ENCODE measurements at places on chromosomes 16 and 17.
A peak's percentile ranks its signal among the peaks of the same experiment; 100 is the strongest.

- DNase-seq = no peak
Measured at GRCh38 chr16:24085666-24086065, 170.5 kb upstream of the CACNG3 start.

DNA sequence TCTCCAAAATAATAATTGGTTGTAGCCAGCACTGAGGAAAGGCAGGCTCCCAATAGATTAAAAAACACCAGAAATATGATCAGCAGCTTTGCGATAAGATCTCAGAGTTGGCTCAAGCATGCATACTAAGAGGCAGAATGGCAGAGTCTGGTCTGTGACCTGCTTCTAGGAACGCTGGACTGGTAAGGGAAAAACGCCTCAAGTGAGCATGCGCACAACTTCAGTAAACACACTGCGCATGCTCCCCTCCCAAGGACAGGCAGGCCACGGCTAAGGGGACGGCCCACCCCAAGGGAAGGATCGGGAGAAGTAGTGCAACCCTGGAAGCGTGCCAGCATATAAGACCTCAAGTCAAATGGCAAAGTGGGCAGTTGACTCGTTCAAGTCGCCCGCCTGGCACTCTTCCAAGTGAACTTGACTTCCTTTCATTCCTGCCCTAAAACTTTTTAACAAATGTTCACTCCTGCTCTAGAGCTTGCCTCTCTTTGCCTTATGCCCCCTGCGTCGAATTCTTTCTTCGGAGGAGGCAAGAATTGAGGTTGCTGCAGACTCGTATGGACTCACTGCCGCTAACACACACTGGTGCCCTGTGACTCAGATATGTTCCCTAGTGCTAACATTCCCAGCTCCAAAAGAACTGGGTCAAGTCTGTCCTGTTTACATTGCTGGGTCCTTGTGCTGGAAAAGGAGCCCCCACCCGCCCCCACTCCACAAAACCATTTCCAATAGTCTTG lies 22.4 kb upstream of the PRM1 start:
- DNase-seq = peak; percentile 80

DNA sequence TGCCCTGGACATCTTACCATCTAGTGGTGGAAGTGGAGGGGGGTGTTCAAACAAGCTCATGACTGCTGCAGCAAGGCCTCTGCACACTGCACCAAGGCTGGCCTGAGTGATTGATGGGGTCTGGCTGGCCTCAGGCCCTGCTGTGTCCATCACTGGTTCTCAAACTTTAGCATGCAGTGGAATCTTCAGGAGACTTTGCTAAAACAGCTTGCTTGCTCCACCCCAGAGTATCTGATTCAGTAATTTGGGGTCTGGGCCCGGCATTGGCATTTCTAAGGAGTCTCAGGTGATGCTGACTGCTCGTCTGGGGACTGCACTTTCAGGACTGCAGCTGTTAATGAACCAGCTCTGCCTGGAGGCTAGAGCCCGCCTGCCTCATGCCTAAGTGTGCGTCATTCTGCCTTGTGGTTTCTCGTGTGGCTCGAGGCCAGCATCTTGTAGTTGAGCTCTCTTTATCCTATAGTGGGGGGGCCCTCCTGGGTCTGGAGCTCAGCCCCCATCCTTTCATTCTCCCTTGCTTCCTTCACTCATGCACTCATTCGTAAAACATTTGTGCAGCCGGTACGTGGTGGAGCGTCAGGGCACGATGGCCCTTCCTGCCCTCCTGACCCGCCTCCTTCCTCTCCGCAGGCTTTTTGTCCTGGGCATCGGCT lies 4.1 kb downstream of the MGAT5B start:
- peak; percentile 96 for DNase-seq

- DNase-seq = no peak
Measured at GRCh38 chr16:79250502-79251098, 349.9 kb downstream of the MAF start.

DNA sequence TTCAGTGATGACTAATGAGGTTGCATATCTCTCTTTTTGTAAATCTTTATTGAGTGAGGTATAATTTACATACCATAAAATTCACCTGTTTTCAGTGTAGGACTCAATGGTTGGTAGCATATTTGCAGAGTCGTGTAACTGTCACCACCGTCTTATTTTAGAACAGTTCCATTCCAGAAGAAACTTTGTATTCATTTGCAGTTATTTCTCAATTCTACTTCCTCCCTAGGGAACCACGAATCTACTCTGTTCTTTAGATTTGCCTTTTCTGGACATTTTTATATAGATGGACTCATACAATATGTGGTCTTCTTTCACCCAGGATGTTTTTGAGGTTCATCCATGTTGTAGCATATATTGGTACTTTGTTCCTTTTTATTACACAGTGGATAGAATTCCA lies 3.7 kb downstream of the FTO start:
- no peak for DNase-seq

DNA sequence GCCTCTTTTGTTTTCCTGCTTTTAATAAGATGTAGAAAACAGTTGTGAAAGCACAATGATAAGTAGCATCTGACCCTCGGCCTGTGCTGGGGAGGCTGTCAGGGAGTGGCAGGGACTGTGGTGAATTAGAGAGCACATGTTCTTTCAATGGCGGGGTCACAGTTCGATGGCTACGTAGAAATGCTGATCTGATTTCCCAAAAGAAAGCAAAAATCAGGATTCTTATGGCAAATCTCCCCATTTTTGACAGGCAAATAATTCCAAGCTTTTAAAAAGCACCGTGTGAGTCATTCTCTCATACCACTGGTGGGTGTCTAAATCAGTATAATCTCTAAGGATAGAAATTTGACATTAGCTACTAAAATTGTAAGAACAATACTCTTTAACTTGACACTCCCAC lies 4.2 kb upstream of the MAPK7 start:
- no peak for DNase-seq

DNA sequence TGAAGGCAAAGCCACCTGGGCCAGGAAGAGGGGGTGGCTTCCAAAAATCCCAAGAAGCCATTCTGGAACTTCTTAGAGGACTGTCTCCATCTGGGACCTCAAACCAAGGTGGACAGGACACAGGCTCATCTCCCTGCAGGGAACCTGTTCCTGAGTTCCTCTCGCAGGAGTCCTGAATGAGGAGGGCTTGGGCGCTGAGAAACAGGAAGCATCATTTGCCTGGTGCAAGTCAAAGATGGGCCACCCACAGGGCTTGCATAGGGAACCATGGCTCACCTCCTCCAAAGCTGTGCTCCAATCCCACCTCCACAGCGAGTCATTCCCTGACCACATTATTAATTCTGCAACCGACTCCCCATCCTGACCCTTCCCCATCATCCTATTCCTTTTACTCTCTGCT lies 55.0 kb upstream of the RPL38 start:
- DNase-seq = no peak

GRCh38 chr17:82394278-82394677 lies 22.7 kb downstream of the UTS2R start:
- DNase-seq = no peak

DNA sequence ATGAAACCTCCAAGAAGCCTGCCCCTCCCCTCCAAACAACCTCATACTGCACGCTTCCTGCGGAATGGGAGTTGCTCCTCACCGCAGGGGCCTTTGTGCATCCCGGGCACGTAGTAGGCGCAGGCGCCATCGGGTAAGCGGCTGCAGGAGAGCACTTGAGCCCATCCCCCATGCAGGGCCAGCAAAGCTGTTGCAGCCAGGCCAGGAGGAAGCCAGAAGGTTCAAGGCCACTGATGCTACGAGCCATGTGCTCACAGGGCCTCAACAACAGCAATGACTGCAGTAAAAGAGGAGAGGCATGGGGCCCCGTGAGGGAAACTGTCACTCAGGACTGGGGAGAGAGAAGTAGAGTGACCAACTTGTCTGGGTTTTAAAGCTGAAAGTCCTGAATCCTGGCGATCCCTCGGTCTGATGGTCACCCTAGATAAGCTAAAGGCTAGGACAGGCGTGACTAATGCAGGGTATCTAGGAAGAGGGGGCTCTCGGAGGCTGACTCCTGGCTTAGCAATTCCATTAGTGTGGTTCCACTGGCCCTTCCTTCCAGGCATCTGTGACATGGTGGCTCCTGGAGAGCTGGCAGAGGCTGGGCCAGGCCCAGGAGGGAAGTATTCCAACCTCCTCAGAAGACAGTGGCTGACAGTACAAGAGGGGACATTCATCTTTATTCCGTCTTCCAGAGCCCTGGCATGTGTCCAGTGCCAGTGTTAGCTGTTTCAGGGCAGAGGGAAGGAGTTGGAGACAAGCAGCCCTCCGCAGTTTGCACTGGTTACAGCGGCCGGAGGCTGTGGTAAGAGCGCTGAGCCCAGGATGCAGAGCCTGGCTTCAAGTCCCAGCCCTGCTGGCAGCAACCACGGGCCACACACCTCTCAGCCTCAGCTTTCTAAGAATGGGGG lies 20.8 kb downstream of the GOSR2 start:
- DNase-seq = no peak

- DNase-seq = no peak
Measured at GRCh38 chr16:81975637-81976036, 35.6 kb downstream of the SDR42E1 start.

GRCh38 chr17:19384723-19385391 lies 2.1 kb downstream of the MFAP4 start:
- no peak for DNase-seq

DNA sequence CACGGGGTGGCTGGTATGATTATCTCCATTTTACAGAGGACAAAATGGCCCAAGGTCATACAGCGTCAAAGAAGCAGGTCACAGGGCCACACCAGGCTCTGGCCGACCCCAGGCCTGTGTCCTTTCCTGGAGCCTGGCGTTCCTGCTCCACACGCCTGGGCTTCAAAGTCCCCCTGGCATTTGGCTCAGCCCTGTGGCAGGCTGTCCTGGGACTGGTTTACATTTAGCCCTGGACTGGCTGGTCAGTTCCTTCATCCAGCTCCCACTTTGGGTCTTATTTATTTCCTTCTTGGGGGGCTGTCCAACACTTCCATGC lies 15.3 kb downstream of the TBX2 start:
- DNase-seq = no peak

DNA sequence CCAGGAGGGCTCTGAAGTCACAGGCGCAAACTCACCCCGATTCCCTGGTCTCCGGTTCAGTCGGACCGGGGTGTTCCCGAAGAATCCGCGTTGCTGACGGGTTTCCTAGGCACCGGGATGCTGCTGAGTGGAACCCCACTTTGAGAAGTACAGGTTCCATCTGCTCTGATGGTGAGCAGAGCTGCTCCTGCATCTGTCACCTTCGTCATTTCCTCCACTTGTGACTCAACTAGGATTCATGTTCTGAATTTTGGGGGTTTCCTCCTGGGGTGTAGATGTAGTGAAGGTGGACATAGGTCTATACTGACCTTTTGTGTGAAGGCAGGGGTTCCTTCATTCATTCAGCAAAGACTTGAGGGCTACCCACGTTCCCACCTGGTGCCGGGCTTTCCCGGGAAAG lies 25.0 kb downstream of the LGALS3BP start:
- DNase-seq = no peak

DNA sequence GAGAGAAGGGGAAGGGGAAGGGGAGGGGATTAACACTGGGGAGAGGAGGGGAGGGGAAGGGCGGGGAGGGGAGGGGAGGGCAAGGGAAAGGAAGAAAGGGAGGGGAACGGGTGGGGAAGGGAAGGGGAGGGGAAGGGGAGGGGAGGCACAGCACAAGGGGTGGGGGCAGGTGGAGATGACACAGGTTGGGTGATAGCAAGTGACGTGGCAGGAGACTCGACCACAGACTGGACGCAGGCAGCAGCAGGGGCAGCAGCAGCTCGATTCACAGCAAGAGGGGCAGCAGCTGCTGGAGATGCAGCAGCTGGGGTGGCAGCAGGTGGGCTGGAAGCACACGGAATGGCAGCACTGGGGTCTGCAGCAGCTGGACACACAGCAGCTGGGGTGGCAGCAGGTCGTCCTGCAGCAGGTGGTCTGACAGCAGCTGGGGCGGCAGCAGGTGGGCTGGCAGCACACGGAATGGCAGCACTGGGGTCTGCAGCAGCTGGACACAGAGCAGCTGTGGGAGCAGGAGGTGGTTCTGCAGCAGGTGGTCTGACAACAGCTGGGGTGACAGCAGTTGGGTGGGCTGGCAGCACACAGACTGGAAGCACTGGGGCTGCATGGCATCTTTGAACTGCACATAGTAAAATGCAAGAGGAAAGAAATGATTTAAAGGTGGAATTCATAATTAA lies at the start of gene KRTAP4-16:
Gene KRTAP4-16 (minus strand): TSS at position 624 of the 674 bp plus-strand sequence. CDS start 0 bp downstream, at position 624.
- no peak for DNase-seq

- no peak for DNase-seq
Measured at GRCh38 chr16:3058139-3059030, 7.1 kb upstream of the IL32 start.

- no peak for DNase-seq
Measured at GRCh38 chr17:40598619-40599467, 33.6 kb upstream of the CCR7 start.

DNA sequence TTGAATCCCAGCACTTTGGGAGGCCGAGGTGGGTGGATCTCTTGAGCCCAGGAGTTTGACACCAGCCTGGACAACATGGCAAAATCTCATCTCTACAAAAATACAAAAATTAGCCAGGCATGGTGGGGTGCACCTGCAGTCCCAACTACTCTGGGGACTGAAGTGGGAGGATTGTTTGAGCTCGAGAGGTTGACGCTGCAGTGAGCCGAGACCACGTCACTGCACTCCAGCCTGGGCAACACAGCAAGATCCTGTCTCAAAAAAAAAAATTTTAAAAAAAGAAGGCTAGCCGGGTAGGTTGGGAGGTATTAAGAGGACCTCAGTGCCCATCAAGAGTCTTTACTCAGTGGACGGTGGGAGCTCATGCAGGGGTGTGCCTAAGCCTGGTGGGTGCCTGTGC lies 3.8 kb upstream of the NPTX1 start:
- DNase-seq = no peak

DNA sequence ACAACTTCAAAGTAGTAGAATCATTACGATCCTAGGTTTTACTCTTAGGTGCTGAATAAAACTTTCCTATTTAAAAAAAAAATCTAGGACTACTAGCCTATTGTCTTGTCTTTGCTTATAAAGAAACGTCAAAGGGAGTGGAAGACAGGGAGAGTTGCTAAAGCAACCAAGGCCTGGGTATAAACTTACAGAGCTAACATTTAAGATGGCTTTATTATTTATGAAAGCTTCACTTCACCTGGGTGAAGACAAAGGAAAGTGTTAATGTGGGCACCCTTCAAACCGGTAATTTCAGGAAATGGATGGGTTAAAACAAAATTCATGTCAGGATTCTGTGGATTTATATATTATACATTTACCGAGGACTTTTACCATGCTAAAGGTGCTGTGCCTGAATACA lies 2.5 kb downstream of the DUSP14 start:
- DNase-seq = no peak

DNA sequence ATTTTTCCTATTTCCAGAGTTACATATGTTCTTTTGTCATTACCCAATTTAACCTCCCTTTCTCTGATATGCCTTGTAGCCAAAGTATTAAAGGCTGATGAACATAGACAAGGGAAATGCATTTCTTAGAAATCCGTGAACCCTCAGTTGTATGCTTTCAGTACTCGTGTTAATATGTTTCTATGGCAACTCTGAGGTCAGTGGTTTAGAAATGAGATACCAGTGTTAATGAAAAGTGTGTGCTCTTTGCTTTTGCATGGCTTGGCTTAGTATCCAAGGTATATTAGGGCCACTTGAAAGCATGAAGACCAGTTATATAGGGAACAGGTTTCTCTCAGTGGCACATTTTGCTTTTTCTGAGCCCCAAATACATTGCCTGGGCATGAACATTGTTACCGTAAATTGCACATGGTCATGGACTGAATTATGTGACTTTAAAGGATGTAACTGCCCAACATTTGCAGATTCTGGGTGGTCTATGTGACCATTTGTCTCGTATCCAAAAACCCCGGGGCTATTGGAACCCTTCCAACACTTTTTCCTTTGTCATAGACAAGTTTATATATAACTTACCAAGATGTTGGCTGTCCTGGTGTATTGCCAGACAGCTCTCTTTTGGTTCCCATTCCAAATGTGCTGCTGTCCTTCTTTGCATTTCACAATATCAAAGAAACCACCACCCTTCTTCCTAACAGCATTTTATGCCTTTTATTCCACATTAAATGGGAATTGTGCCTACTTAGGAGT lies 17.5 kb downstream of the ABHD15 start:
- DNase-seq = no peak

Measured in retinal pigment epithelial cell (primary cell).